ENCODE measurements at places on chromosomes 13 and 19. TPM values are rescaled to one million over a fixed set of nuclear protein-coding genes. Genes with fewer than 3 reads are reported as not detected.
A peak's percentile ranks its signal among the peaks of the same experiment; 100 is the strongest.

GRCh38 chr13:113448545-113448884 lies 4.8 kb downstream of the ADPRHL1 start:
- no peak overlapping the region for H3K4me3 ChIP-seq
- no peaks in the 10 kb centered on the region for H3K36me3 ChIP-seq
- no peaks in the 10 kb centered on the region for H3K4me1 ChIP-seq
- H3K27ac ChIP-seq, result no peak overlapping the region
- no peaks in the 10 kb centered on the region for H3K27me3 ChIP-seq
- DNase-seq, result no peak

GRCh38 chr13:24627090-24627714 lies 53.0 kb upstream of the ATP12A start:
- H3K27me3 ChIP-seq, result no peaks in the 10 kb centered on the region
- peak overlapping the region; percentile 70 for H3K27ac ChIP-seq
- H3K36me3 ChIP-seq, result no peaks in the 10 kb centered on the region
- DNase-seq, result no peak
- no peak overlapping the region for H3K4me3 ChIP-seq

- H3K27ac ChIP-seq, result no peak overlapping the region
- DNase-seq, result no peak
These were observed 1147.1 kb upstream of the SPRY2 start for GRCh38 chr13:81488021-81488420.

- DNase-seq, result no peak
- no peak overlapping the region for H3K4me3 ChIP-seq
- no peaks in the 10 kb centered on the region for H3K4me1 ChIP-seq
- H3K36me3 ChIP-seq, result no peaks in the 10 kb centered on the region
- peaks cover 14% of the 10 kb centered on the region for H3K27me3 ChIP-seq
These were observed 14.0 kb downstream of the PDX1 start for GRCh38 chr13:27933580-27934328.

ZNF610 gene
- total RNA-seq, result 0.68 TPM

DNA sequence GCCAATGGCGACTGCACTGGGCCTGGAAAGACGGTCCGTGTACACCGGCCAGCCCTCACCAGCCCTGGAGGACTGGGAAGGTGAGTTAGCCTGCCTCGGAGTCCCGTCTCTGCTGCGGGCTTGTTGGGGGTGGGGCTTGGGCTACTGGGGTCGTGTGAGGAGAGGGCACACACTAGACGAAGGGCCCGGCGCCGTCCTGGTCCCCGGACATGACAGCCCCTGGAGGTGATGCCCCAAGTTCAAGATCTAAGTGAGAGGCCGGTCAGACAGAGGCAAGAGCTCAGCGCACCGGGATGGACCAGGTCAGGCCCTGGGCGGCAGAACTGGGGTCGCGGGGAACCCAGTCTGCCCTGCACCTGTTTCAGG lies 1.6 kb downstream of the CILP2 start:
- H3K4me3 ChIP-seq, result no peak overlapping the region
- H3K36me3 ChIP-seq, result no peaks in the 10 kb centered on the region
- peaks cover 16% of the 10 kb centered on the region for H3K27me3 ChIP-seq
- no peak for DNase-seq
- no peak overlapping the region for H3K27ac ChIP-seq

DNA sequence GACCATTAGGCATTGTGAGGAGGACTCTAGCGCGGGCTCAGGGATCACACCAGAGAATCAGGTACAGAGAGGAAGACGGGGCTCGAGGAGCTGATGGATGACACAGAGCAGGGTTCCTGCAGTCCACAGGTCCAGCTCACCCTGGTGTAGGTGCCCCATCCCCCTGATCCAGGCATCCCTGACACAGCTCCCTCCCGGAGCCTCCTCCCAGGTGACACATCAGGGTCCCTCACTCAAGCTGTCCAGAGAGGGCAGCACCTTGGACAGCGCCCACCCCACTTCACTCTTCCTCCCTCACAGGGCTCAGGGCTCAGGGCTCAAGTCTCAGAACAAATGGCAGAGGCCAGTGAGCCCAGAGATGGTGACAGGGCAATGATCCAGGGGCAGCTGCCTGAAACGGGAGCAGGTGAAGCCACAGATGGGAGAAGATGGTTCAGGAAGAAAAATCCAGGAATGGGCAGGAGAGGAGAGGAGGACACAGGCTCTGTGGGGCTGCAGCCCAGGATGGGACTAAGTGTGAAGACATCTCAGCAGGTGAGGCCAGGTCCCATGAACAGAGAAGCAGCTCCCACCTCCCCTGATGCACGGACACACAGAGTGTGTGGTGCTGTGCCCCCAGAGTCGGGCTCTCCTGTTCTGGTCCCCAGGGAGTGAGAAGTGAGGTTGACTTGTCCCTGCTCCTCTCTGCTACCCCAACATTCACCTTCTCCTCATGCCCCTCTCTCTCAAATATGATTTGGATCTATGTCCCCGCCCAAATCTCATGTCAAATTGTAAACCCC lies 2.8 kb upstream of the CEACAM5 start:
- no peak for DNase-seq
- peaks cover 4% of the 10 kb centered on the region for H3K27me3 ChIP-seq
- no peak overlapping the region for H3K27ac ChIP-seq
- H3K36me3 ChIP-seq, result no peaks in the 10 kb centered on the region

DNA sequence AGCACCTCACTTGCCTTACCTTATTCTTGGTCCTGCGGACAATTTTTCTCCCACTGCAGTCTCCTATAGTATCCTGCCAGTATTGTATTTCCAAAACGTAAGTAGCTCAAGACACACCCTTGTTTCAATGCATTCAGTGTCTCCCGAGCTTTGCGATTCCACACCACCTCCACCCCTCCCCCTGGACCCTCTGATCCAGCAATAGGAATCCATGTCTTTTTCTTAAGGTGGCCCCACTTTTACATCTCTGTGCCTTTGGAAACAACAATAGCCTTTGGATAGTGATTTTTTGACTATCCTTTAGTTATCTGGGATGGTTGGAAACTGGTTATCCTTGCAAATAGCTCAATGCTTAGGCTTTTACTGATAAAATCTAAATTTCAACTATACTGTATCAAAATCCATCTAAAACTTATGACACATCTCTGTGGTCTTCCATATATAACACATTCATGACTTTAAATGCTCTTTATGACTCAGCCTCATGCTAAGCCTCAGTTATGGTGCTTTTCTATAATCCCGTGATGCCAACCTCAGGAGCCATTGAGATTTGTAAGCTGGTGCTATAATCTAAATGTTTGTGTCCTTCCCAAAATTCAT lies 27.1 kb downstream of the FAM216B start:
- H3K36me3 ChIP-seq, result no peaks in the 10 kb centered on the region
- no peak for DNase-seq
- no peaks in the 10 kb centered on the region for H3K27me3 ChIP-seq
- H3K4me3 ChIP-seq, result no peak overlapping the region
- H3K4me1 ChIP-seq, result peaks cover 7% of the 10 kb centered on the region

- H3K4me1 ChIP-seq, result no peaks in the 10 kb centered on the region
- DNase-seq, result no peak
- H3K4me3 ChIP-seq, result no peak overlapping the region
- no peak overlapping the region for H3K27ac ChIP-seq
- H3K27me3 ChIP-seq, result no peaks in the 10 kb centered on the region
- no peaks in the 10 kb centered on the region for H3K36me3 ChIP-seq
These were observed 848.0 kb downstream of the DACH1 start for GRCh38 chr13:71018995-71019394.

FUT1 gene
- 0.18 TPM for total RNA-seq

DNA sequence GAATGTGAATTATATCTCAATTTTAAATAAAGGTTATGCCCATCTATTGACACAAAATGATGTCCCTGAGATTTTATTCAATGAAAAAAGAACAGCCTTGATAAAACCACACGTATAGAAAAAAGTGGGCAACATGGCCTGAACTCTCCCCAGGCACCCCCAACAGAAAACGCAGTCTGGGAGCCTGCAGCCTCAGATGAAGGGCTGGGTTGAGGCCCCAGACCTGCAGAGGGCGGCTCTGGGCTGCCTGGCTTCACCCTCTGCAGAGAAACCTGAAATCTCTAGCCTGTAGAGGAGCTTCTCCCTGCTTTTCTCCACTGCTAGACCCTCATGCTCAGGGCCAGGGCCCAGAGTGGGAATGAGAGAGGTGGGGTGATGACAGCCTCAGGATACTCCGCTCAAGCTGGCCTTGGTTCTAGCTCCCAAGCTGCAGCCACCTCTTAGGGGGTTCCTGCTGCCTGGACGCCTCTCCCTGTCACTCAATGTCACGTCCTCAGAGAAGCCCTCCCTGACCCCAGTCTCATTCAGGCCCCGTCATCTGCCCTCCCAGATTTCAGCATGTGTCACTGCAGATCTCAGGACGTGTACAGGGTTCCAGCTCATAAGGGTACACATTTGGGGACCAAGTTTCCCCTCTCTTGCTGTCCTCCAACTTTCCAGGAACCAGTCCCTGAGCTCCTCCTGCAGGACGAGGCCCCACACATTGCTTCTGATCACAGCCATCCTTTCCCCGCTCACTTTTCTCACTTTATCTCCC lies 1.8 kb downstream of the MBD3 start:
- no peak overlapping the region for H3K4me3 ChIP-seq
- no peak for DNase-seq
- H3K36me3 ChIP-seq, result peaks cover 2% of the 10 kb centered on the region
- H3K4me1 ChIP-seq, result peaks cover 26% of the 10 kb centered on the region

- H3K27me3 ChIP-seq, result peaks cover 18% of the 10 kb centered on the region
- H3K36me3 ChIP-seq, result no peaks in the 10 kb centered on the region
- peaks cover 23% of the 10 kb centered on the region for H3K4me1 ChIP-seq
- peak overlapping the region; percentile 9 for H3K4me3 ChIP-seq
- peak; percentile 85 for DNase-seq
- no peak overlapping the region for H3K27ac ChIP-seq
These were observed 2.8 kb downstream of the DMPK start for GRCh38 chr19:45779231-45780145.

CYP4F3 gene
- 3.4 TPM for total RNA-seq

GRCh38 chr13:45340422-45341033 lies 455 bp downstream of the TPT1 start:
- H3K36me3 ChIP-seq, result peaks cover 52% of the 10 kb centered on the region
- DNase-seq, result peak; percentile 90
- H3K4me3 ChIP-seq, result peak overlapping the region; percentile 78

OBI1 gene
- 5.1 TPM for total RNA-seq

PROZ gene
- total RNA-seq, result not detected

LGALS16 gene
- total RNA-seq, result not detected

GRCh38 chr19:35034005-35034502 lies 3.8 kb downstream of the SCN1B start:
- no peak overlapping the region for H3K27ac ChIP-seq
- peaks cover 28% of the 10 kb centered on the region for H3K4me1 ChIP-seq
- DNase-seq, result no peak
- H3K36me3 ChIP-seq, result no peaks in the 10 kb centered on the region
- H3K27me3 ChIP-seq, result peaks cover 16% of the 10 kb centered on the region
- no peak overlapping the region for H3K4me3 ChIP-seq

LILRB5 gene
- total RNA-seq, result not detected

ZNF616 gene
- total RNA-seq, result 7.1 TPM

ZFP28 gene
- 4.2 TPM for total RNA-seq

NPAS1 gene
- not detected for total RNA-seq

DNA sequence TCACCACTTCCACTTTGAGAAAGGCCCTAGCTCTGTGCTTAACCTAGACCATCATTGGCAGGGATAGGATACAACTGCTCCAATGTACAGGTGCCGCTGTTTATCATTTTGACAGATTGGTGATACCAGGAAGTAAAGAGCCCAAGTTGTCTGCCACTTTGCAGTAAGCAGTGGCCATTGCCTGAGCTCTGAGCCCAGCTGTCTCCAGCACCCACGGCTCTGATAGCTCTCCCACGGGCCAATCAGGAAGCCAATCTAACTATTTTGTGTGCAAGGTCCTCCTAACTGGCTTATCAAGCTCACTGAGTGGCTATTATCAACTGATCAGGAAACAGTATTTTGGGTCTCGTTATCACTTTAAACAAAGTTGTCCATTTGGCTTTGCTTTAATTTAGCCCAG lies 181.1 kb downstream of the DCT start:
- H3K4me1 ChIP-seq, result no peaks in the 10 kb centered on the region
- H3K27me3 ChIP-seq, result no peaks in the 10 kb centered on the region
- no peaks in the 10 kb centered on the region for H3K36me3 ChIP-seq
- no peak for DNase-seq

- peaks cover 20% of the 10 kb centered on the region for H3K27me3 ChIP-seq
- DNase-seq, result no peak
- H3K4me3 ChIP-seq, result no peak overlapping the region
- H3K4me1 ChIP-seq, result peaks cover 19% of the 10 kb centered on the region
- H3K36me3 ChIP-seq, result no peaks in the 10 kb centered on the region
These were observed 5.5 kb downstream of the PDE4C start for GRCh38 chr19:18220632-18221275.

DNA sequence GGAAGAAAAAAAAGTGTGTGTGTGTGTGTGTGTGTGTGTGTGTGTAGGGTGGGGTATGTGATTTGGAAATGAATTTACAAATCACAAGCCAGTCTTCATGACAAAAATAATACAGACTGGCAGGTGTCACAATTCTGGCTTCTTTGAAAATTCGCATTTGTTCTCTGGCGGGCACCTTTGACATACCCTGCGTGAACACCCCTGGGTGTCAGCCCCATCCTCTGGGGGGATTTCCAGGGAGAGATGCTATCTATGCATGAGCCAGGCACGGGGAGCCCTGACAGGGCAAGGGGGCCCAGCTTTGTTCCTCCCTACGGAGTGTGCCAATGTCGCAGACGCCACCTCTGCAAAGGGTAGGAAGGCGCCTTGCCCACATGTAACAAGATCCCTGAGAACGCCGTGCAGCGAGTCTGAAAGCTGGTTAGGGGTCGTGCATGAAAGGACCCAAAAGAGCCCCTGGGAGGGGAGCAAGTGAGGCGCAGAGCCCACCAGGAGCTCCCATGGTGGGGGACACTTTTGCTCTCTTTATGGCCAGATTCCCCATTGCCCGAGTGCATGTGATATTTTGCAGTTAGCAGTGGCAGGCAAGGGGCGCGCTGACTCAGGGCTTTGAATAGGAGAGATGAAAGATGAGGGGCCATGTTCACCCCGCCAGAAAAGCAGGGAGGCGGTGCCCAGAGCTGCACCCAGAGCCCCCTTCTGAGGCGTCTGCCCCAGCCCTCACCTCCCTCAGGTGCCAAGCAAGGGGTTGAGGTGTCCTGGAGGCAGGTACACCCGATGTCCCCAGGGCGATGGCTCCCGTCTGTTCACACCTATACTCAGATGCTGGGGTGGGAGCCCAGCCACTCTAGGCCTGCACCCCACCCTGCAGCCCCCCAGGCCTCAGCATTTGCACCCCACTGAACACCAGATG lies 45.3 kb downstream of the KLF2 start:
- H3K27ac ChIP-seq, result peak overlapping the region; percentile 94
- H3K36me3 ChIP-seq, result peaks cover 7% of the 10 kb centered on the region
- peaks cover 99% of the 10 kb centered on the region for H3K4me1 ChIP-seq
- no peak overlapping the region for H3K4me3 ChIP-seq
- no peaks in the 10 kb centered on the region for H3K27me3 ChIP-seq
- DNase-seq, result peak; percentile 75

LRRC63 gene
- 0.40 TPM for total RNA-seq

CRB3 gene
- 1.1 TPM for total RNA-seq

All from natural killer cell (primary cell).